NCI-H2081 (cell line): ENCODE measurements at places on chromosomes 16 and 17.

DNA sequence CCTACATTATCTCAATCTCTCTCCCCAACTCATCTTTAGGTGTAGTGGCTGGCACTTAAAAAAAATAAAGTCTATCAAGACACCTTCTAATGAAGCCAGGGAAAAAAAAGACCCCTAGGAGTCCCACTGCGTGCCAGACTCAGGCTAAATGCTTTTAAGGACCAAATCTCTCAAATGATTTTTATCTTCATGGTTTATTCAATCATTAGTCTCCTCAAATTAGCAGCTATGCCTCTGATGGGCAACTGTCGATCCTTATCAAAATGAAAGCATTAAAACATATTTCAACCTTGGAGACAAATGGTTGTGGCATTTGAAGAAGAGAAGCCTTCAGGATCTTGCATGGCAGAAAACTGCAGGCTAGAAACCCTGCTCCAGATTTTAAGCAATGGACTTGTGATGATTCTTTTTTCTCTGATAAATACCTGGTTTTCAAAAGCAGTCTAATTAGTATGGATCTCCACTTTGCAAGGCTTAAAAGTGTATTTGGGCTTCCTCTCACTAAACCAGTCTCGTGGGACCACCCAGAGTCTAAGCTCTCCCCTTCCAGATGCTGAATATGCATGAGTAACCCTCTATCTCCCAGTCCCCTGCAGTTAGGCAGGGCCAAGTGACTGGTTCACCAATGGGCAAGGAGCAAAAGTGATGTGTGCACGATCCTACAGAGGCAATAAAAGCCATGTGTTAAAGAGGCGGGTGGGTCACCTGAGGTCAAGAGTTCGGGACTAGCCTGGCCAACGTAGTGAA, 14.9 kb downstream of the ITPRIPL2 start:
- DNase-seq: no peak

- DNase-seq: no peak
Observed at GRCh38 chr17:78923660-78924453, 1.3 kb downstream of the TIMP2 start.

DNA sequence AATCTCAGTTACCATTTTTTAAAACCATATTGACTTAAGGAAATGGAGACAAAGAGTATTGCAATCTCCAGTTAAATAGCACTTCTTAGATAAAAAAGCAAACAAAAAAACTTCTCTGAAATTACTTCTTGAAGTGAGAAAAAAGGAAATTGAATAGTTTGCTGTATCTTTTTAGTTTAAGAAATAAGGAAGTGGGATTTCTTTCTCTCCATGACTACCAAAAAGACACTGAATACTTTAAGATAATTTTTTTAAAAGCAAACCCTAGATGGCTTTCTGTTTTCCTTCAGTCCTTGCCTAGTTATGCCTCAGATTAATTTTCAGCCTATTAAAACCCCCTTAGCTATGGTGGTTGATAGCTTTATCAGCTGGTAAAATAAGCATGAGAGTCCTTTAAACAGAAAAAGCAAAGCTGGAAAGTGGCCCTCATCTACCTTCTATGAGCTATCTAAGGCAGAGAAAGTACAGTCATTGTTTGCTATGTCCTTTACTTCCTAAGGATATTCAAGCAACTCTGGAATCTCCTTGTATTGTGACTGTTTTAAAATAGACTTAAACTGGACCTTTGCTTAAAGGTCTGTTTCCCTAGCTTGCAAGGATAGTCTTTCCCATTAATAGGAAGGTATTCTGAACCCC, 28.6 kb downstream of the TPPP3 start:
- DNase-seq: no peak

DNA sequence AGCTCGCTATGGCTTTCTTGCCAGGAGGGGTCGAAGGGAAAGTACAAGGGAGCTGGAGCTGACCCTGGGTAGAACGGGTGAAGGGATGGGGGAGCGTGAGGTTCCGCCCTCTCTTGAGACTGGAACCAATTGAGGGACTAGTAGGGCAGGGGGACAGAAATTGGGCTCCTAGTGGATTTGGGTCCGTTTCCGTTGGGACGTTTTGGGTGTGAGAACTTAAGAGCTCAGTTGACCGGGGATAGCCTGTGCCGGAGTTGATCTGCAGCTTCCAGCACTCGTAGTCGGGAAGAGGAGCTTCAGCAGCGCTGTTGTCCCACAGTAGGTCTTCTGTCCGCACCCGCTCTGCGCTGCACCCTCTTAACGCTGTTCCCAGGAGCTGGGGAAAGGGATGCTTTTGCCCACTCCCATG, 481 bp downstream of the CNTROB start:
- DNase-seq: peak; percentile 4

GRCh38 chr16:57041182-57042156, 50.9 kb upstream of the CPNE2 start:
- no peak for DNase-seq

- DNase-seq: no peak
Observed at GRCh38 chr16:74372369-74372768, 3.7 kb upstream of the NPIPB15 start.

DNA sequence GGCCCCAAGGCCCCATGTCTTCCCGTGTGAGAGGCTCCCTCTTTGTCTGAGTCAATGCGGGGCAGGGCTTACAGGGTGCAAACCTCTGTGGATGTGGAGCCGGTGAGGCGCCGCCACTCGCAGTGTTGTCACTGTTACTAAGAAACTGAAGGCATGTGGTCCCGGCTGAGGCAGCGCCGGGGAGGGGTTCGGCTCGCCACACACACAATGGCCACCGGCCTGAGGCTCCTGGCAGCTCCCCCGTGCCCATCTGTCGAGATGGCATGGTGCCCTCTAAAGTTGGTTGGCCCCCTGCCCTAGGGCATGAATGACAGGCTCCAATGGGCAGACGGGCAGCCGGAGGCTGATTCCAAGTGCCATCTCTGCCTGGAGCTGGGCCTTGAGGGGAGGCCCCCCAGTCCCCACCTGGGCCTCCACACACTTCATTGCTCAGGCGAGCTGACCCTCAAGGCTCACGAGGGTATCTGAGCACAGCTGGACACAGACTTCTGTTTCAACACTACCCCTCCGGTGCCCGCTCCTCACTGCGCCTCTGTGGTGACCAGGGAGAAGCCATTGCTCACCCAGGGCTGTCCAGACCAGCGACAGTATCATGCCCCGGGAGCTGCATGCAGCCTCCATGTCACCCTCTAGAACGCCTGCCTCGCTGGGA, 137.2 kb downstream of the C16orf78 start:
- DNase-seq: no peak
